ENCODE measurements at places on chromosomes 16 and 17.

DNA sequence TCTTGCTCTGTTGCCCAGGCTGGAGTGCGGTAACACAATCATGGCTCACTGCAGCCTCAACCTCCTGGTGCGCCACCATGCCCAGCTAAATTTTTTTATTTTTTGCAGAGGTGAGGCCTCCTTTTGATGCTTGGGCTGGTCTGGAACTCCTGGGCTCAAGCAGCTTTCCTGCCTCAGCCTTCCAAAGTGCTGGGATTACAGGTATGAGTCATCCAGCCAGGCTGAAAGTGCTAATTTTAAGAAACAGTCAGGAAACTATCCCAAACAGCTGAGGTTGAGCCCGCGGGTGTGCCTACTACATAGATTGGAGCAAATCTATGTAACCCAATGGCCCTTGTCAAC is 738 bp upstream of the XPO6 start:
- no peak for DNase-seq

DNA sequence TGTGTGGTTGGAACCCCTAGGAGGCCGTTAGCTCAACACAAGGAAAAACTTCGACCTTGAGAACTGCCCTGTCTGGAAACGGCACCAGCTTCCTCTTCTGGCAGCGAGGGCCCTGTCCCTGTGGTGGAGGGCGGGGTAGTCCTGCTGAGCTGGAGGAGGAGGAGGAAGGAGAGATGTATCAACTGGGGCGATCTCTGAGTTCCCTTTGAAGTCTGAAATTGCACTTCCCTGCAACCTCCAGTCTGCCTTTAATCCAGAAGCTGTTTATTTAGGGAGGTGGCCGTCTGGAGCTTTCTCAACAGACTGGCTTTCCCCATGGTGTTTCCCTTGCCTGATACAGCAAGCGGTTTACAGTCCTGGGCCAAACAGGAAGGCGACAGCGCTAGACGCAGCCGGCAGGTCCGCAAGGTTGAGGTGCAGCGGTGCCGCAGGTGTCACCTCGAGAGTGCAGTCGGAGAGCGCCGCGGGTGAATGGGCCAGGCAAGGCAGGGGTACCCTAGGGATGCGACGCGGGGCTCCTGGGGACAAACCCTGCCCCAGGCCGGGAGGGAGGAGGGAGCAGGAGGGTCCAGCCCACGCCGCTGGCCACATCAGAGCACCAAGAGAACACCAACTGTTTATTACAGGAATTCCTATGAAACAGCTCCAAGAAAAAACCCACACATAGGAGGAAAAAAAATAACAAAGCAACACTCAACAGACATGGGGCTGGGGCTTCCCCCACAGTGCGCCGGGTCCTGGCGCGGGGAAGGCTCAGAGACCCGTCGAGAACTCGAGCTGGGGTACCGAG is 11.4 kb upstream of the MRPS23 start:
- no peak for DNase-seq

- DNase-seq = no peak
Measured at GRCh38 chr16:55036371-55036821, 105.7 kb downstream of the IRX5 start.

GRCh38 chr17:14308636-14308964 is 7.7 kb downstream of the HS3ST3B1 start:
- DNase-seq = no peak

- DNase-seq = no peak
Measured at GRCh38 chr17:37677021-37677420, 33.8 kb upstream of the DDX52 start.

GRCh38 chr16:85534536-85535351 is 78.4 kb upstream of the GSE1 start:
- DNase-seq = no peak

DNA sequence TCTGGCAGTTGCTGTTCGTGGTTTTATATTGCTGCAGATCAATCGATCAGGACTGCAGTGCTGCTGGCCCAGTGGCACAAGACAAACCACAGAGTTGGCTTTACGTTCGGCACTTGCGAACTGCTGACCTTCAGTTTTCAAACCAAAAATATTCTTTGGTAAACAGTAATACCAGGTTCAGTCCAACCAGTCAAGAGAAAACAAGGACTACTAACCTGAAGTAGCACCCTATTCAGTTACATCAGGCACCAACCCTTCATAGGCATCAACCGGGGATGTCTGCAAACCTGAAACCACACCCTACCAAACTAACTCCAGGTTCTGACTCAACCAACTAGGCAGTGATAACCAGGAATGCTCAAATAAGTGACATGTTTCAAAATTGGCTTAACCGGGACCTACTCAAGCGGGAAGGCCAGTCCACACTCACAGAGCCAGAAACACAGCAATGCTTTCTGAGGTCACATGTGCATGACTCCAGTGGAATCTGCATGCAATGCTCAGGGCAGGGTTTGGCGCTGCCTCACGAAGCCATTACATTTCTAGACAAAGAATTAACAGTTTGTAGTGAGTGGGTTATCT is 91.1 kb downstream of the SMG6 start:
- no peak for DNase-seq

DNA sequence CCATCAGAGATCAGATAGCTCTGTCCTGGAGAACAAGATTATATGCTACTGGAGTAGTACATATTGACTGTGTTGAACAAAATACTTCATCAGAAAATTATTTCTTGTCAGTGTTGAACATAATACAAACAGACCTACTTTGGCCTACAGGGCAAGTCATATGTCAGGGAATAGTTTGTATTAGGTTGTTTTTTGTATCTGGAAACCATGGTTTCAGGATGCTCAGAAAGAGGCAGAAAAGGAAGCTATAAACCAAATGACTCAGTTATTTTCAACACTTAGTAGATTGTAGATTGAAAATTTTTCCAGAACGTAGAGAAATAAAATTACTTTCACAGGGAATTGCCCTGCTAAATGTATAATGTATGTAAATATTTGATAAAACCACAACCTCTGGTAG is 198.4 kb downstream of the CYB561 start:
- no peak for DNase-seq

GRCh38 chr17:51107778-51108177 is 12.9 kb downstream of the SPAG9 start:
- DNase-seq = no peak

DNA sequence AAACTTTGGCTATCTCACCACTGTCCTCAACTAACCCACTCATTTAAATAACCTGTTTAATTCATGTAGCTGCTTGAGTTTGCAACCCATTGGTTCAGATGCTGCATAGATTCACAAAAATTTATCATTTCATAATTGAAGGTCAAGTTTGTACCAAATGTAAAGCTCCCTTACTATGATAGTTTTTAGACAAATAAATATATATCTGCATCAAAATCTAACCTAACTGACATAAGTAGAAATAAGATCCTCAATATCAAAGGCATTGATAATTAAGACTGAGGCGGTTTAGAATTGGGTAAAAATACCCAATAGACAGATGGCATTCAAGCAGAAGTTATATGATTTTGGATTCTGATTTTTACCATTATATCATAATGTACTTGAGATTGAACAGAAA is 132.9 kb upstream of the NACA2 start:
- no peak for DNase-seq

DNA sequence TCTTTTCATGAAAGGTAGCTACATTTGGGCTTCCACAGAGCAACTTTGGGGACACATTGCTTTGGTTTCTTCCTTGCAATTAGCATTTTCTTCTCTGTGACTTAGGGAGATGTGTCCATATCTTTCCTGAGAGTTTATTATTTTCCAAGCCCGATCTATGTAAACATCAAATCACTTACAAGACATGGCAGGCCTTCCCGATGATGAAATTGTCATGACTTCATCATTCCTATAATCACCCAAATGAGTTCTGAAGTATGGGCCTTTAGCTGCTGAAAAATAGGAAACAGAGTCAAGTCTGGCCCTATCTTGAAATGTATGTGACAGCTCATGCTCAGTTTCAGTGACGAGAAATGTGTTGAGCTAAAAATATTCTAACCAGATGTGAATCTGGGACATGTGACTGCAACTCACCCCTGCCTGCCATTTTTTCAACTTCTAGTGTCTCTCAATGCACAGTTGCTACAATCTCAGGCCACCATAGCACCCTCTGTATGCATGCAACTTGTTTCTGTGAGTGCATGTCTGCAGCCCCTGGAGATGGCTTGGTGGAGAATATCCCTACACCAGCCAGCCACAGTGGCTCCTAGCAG is 199.6 kb upstream of the MAF start:
- DNase-seq = no peak

- DNase-seq = no peak
Measured at GRCh38 chr17:40777459-40777858, 4.9 kb downstream of the KRT27 start.

DNA sequence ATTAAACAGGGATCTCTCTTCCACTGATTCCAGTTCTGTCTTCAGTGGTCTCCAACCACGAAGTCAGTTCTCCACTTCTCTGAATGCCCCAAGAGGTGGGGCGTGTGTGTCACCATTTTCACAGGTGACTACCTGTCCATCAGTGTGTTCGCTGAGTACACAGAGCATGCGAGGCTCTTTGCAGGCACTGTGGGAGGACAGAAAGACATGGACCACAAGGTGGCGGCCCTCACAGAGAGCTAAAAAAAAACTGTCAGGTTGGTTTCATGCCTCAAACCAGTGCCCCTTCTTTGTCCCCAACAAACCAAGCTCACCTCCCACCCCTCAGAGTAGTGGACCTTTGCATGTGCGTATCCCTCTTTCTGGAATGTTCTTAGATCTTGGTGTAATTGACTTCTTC is 13.8 kb downstream of the EMP2 start:
- DNase-seq = no peak

GRCh38 chr17:12107905-12108304 is 87.2 kb downstream of the MAP2K4 start:
- DNase-seq = no peak

GRCh38 chr16:12148120-12148519 is 171.6 kb downstream of the SNX29 start:
- DNase-seq = no peak

- DNase-seq = no peak
Measured at GRCh38 chr16:47726031-47726675, 265.0 kb downstream of the PHKB start.

GRCh38 chr17:647324-648197 is 67.1 kb downstream of the VPS53 start:
- no peak for DNase-seq

GRCh38 chr16:23908790-23909189 is 73.0 kb downstream of the PRKCB start:
- DNase-seq = peak; percentile 5

DNA sequence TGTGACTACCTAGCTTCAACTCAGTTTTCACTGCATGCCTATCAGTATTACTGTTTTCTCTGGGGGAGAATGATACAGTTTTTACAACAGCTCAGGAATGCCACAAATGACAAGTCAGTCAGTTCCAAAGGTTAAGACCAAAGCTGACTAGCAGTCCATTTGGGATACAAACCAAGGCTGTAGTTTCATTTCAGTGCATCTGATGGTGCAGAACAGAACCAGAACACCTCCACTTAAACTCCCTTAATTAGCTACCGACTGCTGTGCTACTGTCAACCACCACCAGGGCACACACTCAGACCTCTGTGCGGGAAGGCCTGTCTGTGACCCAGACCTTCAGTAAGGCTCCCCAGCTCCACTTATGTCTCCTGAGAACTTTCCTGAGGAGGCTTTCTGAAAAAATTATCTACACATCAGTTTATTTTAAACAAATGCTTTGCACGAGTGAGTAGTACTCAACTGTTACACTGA is 20.4 kb downstream of the NFE2L1 start:
- no peak for DNase-seq

DNA sequence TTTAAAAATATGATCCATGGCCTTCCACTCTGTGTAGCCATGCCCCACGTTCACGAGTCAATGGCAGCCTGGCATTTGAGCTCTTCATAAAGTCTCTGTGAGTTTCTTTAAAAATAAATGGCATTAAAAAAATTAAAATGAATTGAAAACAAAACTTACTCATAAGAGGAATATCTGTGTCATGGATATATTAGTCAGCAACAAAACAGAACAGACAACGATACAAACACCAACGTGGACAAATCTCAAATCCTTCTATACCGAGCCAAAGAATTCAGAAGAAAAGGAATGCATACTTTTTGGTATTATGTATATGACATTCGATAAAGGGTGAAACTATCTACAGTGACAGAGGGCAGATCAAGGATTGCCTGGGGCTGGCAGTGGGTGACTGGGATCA is 8.2 kb upstream of the CMIP start:
- no peak for DNase-seq

DNA sequence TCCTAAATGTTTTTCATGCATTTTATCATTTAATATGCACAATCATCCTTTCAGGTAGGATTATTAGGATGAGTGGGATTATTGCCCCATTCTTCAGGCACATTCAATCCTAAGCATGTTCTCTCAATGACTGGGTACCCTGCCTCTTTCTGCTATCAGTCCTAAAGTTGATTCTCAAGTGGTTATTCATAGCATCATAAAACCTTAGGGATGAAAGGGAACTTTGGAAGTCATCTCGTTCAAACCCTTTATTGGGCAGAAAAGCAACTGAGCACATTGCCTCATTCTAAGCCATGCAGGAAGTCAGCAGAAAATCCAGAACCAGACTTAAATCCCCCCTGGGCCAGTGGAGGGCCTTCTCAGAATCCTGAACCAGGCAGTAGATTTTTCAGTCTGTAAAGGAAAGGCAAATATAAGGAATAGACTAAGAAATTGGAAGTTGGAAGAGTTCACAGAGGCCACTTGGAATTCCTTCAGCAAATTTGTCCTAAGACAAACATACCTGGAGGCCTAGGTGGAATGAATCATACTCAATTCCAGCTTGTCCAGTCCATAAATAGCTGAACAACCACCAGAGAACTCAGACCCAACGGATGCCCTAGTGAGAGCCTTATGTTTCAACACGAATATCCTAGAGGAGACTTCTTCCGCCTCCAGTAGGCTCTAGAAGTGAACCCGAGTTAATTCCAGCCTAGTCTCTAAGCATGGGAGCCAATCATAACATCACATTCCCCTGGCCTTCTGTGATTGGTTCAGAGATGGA is 62.7 kb downstream of the IRX6 start:
- no peak for DNase-seq

DNA sequence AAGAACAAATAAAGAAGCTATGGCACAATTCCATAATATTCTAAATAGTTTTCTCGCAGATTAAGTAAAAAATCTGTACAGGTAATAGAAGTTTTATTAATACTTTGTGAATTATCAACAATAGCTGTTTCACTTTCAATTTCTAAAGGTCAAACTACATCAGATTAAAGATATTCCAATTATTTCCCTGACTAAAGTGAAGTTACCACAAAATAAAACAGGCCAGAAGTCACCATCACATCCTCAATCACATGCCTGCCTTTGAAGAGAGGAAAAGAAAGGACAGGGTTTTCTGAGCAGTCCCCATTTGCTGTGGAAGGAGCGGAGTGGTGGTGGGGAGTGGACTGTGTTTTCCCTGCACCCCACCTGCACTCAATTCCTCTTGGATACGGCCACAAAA is 11.1 kb downstream of the ITFG1 start:
- DNase-seq = no peak

GRCh38 chr17:17151055-17151454 is 55.1 kb downstream of the PLD6 start:
- no peak for DNase-seq

DNA sequence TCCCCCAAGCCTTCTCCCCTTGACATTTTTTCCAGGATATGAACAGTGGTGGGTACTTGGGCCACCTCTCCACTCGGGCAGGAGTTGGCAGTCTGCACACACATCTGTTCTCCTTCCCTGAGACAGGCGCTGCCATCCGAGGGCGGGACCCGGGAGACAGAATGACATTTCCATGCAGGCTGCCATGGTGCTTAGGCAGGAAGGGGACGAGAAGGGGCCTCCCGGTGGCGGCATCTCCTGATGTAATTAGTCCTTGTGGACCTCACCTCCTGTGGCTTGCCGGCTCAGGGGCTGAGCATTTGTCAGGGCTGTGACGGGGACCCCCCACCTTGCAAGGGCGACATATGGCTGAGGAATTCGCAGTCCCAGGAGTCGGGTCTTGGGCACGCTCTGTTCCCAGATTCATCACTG is 197.2 kb downstream of the FOXL1 start:
- no peak for DNase-seq
